ENCODE measurements at places on chromosomes 5 and 9. TPM values are rescaled to one million over a fixed set of nuclear protein-coding genes. Genes with fewer than 3 reads are reported as not detected.

Gene FBXW11
- 44.7 TPM for total RNA-seq

Gene CTSV
- 1.3 TPM for total RNA-seq

Gene GABRA6
- not detected for total RNA-seq

Gene PCDHA3
- total RNA-seq: 0.09 TPM

Gene SLC27A6
- total RNA-seq: 0.18 TPM

Gene SPATA31E1
- total RNA-seq: not detected

Gene DNAJC18
- 52.6 TPM for total RNA-seq

Gene NR5A1
- not detected for total RNA-seq

Gene NRG2
- 0.30 TPM for total RNA-seq

Gene KIF12
- total RNA-seq: 0.97 TPM

Gene XRCC4
- 7.6 TPM for total RNA-seq

Gene DAB2
- 245 TPM for total RNA-seq

Gene MOB3B
- not detected for total RNA-seq

Gene CCNJL
- total RNA-seq: 17.4 TPM

Gene UBAP1
- total RNA-seq: 38.0 TPM

Gene FAM221B
- not detected for total RNA-seq

Gene SIT1
- not detected for total RNA-seq

Gene GALNT12
- total RNA-seq: 0.44 TPM

Gene WWC1
- 0.91 TPM for total RNA-seq

Gene RLN2
- 0.48 TPM for total RNA-seq

Gene LCN6
- total RNA-seq: not detected

Gene PCDHGC3
- total RNA-seq: 36.1 TPM

Gene KYAT1
- 8.0 TPM for total RNA-seq

Gene BTNL8
- total RNA-seq: not detected

Gene SHISAL2B
- total RNA-seq: not detected

Gene DND1
- total RNA-seq: 1.1 TPM

Gene FRRS1L
- not detected for total RNA-seq

Gene TSLP
- not detected for total RNA-seq

Gene SYK
- not detected for total RNA-seq

Gene IL9
- total RNA-seq: not detected

Gene PHYHD1
- 0.30 TPM for total RNA-seq

Gene N4BP3
- 38.2 TPM for total RNA-seq

Gene NEURL1B
- 1.6 TPM for total RNA-seq

Gene SOHLH1
- total RNA-seq: not detected

Gene CARTPT
- total RNA-seq: not detected

Gene SH3GL2
- total RNA-seq: not detected

Gene PCDHGA8
- 0.95 TPM for total RNA-seq

Gene FAT2
- total RNA-seq: not detected

Gene CDC20B
- 0.14 TPM for total RNA-seq

Gene PCA3
- total RNA-seq: 0.32 TPM

Gene TAF1L
- not detected for total RNA-seq

Gene BOD1
- total RNA-seq: 55.0 TPM

Gene MPDZ
- total RNA-seq: 52.3 TPM

Gene SLC1A3
- 0.44 TPM for total RNA-seq

Gene MAMDC4
- total RNA-seq: 7.7 TPM

Gene GABRG2
- total RNA-seq: not detected

Gene SNCAIP
- total RNA-seq: 35.9 TPM

Gene C5orf52
- not detected for total RNA-seq

Gene PDE8B
- total RNA-seq: not detected

Gene PIGO
- 23.5 TPM for total RNA-seq

Gene IL13
- not detected for total RNA-seq

Gene ATP10B
- not detected for total RNA-seq

Gene SLIT3
- 0.02 TPM for total RNA-seq

Gene LCN9
- total RNA-seq: not detected

Gene ERAP2
- total RNA-seq: 10.0 TPM

Gene PCDHGA2
- 1.2 TPM for total RNA-seq

Gene FREM1
- total RNA-seq: 0.29 TPM

Gene GPX3
- total RNA-seq: 3.5 TPM

Gene SLC6A18
- not detected for total RNA-seq

Gene TNC
- not detected for total RNA-seq
